ENCODE measurements at places on chromosomes 6 and 20.

- peak; percentile 89 for DNase-seq
Observed at GRCh38 chr6:41723530-41724227, 11.7 kb downstream of the TFEB start.

DNA sequence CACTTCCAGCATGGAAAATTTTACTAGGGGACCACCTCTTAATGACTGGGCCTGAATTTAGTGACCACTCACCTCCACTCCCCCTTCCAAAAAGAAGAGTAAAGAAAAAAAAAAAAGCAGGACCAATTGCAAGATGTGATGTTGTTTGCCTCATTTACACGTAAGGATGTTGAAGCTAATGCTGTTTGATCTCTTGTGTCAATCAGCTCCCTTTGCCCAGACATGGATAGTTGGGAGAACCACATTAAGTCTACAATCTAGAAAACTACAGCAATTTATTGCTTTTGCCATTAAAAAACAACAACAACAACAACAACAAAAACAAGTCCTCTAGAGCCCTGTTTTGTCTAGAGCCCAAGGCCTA lies 11.0 kb upstream of the DSTN start:
- no peak for DNase-seq

GRCh38 chr6:17935188-17936149 lies 52.0 kb downstream of the KIF13A start:
- no peak for DNase-seq

DNA sequence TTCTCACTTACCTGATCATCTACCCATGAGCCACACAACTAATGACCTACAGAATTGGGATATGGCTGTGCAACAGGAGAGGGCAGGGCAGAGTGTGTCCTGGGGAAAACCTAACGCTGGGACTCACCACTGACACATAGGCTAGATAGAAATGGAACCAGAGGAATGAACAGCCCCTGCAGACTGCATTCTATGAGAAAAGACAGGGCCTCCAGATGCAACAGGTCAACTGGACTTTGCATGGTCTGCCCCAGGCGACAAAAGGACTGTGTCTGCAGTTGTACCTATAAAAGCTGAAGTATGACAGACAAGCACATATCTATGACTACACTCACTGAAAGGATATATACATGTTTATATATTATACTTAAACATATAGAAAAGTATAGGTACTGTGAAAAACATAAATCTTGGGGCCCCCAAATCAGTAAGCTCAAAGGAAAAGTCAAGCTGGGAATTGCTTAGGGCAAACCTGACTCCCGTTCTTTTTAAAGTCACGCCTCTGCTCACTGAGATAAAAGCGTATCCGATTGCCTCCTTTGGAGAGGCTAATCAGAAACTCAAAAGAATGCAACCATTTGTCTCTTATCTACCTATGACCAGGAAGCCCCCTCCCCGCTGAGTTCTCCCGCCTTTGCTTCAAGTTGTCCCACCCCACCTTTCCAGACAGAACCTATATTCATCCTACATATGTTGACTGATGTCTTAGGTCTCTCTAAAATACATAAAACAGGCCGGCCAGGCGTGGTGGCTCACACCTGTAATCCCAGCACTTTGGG lies 68.5 kb downstream of the EPB41L2 start:
- no peak for DNase-seq

- peak; percentile 61 for DNase-seq
Observed at GRCh38 chr20:64065974-64066343, 3.0 kb downstream of the TCEA2 start.

DNA sequence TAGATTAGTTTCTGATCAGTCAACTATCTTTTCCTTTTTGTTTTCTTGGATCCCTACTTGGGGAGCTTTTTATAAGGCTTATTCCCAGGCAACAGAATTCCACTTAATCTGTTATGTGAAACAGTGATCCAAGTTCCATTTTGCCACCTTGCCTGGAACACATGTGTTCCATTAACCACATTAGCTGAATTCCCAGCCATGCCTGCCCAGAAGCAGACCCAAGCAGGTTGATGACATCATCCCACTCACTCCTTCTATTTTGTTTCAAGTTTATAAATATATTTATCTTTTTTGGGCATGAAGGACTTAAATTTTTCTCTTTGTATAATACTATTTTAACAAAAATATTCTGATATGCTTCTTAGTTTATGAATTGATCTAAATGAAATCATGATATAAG lies 587.4 kb downstream of the GRIK2 start:
- no peak for DNase-seq

DNA sequence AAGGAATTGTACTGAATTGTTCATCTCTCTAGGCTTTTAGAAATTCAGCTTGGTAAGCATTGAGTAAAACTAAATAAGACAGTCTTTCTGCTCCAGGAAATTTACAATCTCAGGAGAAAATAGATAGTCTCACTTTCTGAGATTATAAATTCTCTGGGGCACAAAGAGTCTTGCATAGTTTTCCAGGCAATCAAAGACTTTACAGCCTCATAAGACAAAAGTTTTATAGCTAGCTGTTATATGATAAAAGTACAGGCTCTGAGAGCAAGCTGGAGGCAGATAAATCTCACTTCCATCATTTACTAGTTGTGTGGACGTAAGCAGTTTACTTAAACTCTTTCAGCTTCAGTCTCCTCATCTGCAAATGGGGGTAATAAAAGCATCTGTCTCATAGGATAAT lies 11.4 kb downstream of the FRK start:
- DNase-seq: no peak

All from fibroblast of upper back skin (primary cell).